ENCODE measurements at places on chromosomes 13 and 19.

GRCh38 chr13:88288326-88288725, 617.2 kb downstream of the SLITRK5 start:
- DNase-seq, result no peak

GRCh38 chr13:85013006-85013405, 786.2 kb downstream of the SLITRK6 start:
- DNase-seq, result no peak

DNA sequence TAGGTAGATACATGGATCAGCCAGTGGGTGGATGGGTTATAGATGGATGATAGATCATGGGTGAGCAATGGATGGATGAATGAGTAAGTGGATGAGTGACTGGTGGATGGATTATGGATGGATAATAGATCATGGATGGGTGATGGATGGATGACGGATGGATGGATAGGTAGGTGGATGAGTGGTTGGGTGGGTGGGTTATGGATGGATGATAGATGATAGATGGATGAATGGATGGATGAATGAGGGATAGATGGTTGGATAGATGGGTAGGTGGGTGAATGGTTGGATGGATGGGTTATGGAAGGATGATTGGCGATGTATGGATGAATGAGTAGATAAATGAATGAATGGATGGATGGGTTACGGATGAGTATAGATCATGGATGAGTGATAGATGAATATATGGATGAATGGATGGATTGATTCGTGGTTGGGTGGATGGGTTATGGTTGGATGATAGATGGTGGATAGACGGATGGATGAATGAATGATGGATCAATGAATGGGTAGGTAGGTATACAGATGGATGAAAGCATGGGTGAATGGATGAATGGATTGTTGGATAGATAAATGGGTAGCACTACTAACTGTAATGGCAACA, 27.0 kb upstream of the PTPRS start:
- no peak for DNase-seq

DNA sequence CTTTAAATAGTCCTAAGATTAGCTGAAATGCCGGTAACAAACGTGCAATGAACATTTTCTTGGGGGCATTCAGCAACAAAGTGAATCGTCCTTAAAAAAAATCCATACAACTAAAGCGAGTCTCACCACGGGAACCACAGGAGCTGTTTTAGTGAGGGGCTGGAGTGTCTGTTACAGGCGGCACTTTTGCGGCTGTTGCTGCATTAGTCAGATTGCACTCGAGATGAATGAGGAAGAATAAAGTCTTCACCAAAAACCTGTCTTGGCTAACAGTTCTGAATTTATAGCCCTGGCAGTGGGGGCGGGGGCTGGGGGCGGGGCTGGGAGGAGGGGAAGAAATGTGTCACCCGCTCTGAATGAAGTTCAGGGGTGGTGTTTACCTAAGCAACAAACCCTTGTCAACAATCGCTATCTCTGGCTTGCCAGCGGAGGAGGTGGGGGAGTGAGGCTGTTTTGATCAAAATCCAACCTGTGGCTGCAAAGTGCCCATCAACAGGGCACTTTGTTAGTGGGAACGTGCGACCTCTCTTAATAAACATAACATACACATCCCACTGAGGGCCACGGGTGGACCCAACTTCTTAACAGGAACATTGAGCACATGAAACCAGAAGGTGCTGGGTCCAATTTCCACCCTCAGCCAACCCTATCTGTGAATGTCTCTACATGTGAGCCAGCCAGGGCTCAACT, 44.5 kb downstream of the RFX2 start:
- DNase-seq, result no peak

DNA sequence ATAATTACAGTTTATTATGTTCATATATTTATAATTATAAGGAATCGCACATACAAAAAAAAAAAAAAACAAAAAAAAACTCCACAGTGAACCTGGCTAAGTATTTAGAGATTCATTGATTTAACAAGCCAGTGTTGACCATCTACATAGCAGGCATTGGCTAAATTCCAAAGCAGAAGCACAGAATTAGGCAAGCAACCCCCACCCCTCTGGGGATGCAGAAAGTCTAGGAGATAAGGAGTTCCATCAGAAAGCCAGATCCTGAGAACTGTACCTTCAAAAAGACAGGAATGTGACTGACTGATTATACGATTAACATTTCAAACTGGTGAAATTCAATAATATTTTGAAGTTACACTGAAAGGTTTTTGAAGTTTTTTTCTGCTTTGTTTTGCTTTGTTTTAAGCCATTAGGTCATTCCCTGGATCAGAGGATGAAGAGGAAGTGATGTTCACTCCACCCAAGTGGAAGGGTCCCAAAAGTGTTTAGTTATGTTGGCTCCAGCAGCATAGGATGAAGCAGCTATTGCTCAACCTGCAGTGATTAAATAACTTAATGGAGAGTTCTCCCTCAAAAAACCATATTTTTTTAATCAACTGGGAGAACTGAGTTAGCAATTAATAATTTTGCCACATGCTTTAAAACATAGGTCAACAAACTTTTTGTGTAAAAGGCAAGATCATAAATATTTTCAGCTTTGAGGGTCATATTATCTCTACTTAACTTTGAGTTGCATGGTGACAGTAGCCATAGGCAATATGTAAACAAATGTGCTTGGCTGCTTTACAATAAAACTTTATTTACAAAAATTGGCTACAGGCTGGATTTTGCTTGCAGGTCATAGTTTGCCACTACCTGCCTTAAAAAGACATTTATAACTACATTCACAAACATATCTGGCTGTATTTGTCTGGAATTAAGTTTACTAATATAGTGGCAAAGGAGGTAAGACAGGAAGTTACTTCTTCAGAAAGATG, 49.6 kb downstream of the DOCK9 start:
- DNase-seq, result no peak

DNA sequence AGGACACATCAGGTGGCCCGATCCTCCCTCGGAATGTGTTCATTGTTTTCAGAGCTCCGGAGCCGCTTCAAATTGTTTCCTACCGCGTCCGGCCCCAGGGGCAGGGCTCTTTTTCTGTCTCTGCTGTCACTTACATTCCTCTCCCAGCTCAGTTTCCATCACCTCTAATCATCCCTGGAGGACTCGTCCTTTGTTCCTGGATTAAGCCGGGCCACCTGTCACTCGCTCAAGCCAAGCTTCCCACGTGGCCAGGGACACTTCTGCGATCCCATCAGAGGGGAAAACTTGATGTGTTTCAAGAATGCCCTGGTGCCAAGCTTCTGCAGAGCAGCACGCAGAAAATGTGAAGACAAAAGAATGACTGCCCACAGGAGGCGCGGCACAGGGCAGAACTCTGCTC, 13.5 kb downstream of the IL17D start:
- no peak for DNase-seq

Measured in activated CD8-positive, alpha-beta memory T cell treated with anti-CD3 and anti-CD28 coated beads for 48 hours (primary cell).